ENCODE measurements at places on chromosomes 16 and 17.

- DNase-seq: peak; percentile 54
Observed at GRCh38 chr17:81401723-81402529, 6.7 kb downstream of the BAHCC1 start.

DNA sequence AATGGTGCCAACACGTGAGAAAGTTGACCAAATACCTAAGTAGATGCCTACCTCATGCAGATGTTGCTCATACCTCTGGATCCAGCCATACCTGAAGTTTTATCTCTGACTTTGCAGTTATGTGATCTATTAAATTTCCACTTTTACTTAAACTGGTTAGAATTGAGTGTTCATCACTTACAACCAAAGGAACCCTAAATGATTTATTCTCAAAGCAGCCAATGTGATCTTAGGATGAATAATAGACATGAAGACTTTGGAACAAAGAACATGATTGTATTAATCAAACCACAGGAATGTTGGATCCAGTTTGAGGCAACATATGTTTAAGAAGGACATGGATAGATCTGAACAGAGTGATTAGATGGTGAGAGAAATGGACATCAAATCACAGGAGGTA lies 68.7 kb downstream of the IRX6 start:
- no peak for DNase-seq

DNA sequence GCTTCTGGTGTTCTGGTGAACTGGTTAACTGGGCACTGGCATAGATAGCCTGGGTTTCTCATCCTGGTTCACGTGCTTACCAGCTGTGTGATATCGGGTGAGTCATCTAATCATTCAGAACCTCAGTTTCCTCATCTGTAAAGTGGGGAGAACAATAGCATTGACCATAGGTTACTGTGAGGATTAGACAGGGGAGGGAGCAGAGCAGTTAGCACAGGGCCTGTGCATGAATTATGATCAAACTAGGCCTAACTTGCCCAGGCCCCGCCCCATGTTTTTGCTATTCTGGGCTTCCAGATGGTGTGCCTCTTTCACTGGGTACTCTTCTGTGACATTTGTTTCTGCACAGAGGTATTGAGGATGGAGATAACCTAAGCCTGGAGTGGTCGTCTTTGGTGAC lies 4.6 kb upstream of the KLHL36 start:
- no peak for DNase-seq

DNA sequence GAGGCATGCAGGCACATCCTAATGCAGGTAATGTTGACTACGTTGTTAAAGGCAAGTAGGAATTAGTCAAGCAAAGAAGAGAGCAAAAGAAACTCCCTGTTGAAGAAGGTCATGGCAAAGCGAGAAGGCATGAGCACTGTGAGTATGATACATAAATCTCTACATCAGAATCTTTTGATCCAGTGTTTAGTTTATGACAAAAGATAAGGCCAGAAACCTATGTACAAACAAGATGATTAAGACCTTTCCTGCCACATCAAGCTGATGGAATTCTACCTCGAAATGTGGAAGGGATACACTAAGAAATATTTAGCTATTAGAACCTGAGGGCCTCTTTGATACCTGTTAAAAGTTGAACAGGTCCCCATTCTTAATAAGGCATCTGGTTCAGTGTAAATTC lies 20.2 kb downstream of the SYCE1L start:
- DNase-seq: no peak

DNA sequence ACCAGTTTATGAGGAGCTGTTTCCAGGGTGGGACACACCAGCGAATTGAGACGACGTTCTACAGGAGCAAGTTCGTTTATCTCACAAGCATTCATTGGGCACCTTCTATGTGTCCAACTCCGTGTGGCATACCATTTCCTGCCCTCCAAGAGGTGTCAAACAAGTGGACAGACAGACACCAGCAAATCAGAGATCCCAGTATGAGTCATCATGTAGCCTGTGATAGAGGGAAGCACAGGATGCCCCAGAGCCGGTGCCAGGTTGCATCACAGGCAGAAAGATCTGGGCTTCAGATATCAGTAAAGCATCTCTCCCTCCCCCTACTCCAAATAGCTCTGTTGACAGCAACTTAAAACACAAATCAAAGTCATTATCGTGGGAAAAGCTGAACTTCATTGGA lies 31.8 kb upstream of the MAF start:
- DNase-seq: no peak

- no peak for DNase-seq
Observed at GRCh38 chr17:44386182-44386525, 3.3 kb downstream of the ITGA2B start.

DNA sequence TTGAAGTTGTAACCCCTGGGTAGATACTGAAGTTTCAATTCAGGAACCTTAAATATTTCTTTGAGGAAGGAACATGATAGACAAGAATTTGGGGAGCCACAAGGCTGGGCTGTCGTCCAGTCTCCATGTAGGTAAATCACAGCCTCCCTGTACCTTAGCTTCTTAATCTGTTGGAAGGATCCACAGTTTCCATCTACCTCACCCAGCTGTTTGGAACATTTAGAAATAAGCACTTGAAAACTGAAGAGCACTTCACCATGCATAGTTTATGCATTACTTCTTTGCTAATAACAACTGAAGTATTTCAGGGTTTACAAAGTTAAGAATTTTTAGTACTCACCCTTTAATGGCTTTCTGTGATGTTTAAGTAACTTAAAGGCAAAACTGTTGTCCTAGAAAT lies 17.2 kb downstream of the TXNDC11 start:
- DNase-seq: no peak

- no peak for DNase-seq
Observed at GRCh38 chr17:51456942-51457341, 196.6 kb downstream of the UTP18 start.

DNA sequence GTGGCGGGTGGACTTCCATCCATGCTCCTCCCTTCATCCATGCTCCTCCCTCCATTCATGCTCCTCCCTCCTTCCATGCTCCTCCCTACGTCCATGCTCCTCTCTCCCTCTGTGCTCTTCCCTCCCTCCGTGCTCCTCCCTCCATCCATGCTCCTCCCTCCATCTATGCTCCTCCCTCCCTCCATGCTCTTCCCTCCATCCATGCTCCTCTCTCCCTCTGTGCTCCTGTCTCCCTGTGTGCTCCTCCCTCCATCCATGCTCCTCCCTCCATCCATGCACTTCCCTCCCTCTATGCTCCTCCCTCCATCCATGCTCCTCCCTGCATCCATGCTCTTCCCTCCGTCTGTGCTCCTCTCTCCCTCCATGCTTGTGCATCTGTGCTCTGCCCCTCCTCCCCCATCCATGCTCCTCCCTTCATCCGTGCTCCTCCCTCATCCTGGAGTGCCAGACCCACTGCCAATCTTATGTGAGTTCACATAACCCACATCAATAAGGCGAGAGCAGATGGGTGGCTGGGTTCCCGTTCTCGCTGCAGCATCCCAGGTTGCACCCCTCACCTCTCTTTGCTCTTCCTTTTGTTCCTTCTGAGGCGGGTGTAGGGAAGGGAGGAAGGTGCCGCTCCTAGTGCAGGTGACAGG lies 22.8 kb downstream of the KSR1 start:
- DNase-seq: no peak

GRCh38 chr17:50356892-50357510 lies 11.1 kb downstream of the XYLT2 start:
- DNase-seq: no peak

- DNase-seq: no peak
Observed at GRCh38 chr16:7419441-7419840, 86.8 kb downstream of the RBFOX1 start.

DNA sequence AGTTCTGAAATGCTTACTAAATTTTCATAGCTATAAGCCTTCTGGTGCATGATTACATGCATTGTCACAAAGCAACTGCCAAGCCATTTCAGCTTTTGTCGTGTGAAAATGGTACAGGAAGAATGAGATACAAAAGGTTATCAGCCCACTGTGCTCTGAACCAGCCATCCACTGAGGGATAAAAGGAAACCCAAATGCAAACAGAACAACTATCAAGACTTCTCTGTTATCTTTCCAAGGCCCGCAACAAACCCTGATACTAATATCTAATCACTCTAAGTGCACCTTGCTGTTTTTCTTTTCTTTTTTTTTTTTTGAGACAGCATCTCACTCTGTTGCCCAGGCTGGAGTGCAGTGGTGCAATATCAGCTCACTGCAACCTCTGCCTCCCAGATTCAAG lies 109.0 kb downstream of the FTO start:
- DNase-seq: no peak

DNA sequence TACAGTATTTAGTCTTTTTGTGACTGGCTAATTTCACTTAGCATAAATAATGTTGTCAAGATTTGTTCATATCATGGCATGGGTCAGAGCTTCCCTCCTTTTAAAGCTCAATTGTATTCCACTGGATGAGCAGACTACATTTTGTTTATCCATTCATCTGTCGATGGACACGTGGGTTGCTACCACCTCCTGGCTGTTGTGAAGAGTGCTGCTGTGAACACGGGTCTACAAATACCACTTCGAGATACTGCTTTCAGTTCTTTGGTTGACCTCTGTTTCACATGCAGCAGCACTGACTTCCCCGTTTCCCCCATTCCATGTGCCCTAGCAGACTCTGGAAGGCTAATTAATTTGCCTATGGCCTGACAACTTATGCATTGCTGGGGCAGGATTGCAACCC lies 285.4 kb downstream of the SHISA9 start:
- DNase-seq: no peak

DNA sequence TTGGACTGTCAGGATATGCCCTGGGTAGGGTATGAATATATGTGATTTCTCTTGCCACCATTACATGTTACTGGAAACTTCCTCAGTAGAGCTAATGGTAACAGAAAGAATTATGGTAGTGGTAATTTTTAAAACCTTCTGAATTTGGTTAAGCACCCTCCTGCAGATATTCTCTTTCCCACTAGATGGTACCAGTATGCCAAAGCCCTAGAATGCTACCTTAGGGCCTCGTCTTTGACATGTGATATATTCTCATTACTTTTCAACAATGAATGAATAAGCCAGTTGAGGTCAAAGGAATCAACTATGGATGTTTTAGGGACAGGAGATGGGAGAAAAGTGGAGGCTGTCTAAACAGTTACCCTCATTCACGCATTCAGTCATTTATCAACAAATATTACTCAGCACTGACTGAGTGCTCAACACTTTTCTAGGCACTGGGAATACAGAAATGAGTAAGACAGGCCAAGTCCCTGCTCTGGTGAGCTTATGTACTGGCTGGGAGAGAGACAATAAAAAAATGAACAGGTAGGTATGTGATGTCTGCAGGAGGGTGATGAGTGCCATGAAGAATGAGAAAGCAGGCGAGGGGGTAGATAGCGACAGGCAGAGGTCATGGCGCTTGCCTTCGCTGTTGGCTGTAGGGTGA lies 14.7 kb downstream of the CDH13 start:
- no peak for DNase-seq

DNA sequence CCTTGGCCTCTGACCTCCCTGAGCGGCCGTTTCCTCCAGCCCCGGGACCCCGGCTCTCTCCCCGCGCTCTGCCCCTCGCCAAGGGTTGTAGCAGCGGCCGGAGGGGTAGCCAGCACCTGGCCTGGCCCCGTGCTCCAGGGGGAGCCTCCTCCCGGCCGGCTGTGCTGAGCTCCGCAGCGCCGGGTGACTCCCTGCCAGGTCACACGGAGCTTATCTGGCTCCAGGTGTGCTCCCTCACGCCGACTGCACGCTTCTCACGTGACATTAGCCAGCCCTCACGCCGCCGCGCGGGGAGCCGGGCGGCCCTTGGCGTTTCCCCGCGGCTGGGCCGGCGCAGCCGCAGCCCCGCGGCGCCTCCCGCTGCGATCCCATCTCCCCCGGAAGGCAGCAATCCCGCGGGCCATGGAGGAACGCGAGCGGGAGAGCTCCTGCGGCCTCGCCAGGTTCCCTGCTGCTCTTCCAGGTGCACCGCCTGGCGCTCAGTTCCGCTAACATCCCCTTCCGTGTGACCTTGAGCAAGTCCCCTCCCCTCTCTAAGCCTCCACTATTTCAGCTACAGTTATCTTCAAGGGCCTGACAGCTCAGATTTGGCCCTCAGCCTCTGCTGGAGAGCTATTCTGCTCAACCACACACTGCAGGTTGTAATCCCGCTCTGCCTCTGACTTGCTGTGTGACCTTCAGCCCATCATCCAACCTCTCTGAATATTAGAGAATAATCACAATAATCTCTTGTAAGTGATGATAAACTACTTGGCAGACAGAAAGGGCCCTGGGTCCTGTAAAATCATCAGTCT lies 3.4 kb downstream of the MYO18A start:
- peak; percentile 43 for DNase-seq

DNA sequence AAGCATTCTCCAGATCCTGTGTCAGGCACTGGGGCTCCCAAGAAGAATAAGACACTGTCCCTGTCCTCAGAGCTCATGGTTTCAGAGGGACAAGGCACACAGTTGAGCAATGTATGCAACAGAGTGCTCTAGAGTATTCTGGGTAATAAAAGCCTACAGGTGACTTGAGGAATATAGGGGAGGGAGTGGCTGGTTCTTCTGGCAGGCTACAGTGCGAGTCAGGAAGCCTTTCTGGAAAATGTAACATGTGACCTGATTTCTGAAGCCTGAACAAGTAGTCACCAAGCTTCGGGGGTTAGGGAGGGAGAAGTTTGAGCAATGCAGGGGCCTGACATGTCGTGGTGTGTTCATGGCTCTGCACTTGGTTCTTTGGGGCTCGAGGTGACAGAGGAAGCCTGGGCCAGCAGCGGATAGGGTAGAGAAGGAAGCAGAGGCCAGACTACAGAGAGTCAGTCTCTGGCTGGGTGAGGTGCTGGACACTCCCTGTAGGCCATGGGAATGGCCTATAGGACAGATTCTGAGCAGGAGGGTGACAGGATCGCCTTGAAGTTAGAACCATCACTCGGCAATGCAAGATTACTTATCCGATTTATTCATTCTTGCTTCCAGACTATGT lies 16.0 kb upstream of the LRRC75A start:
- DNase-seq: no peak

- peak; percentile 11 for DNase-seq
Observed at GRCh38 chr16:747978-748746, 7.4 kb upstream of the CIAO3 start.

- DNase-seq: no peak
Observed at GRCh38 chr17:50076591-50077235, 18.4 kb upstream of the PDK2 start.

- no peak for DNase-seq
Observed at GRCh38 chr16:79250502-79251098, 349.9 kb downstream of the MAF start.

DNA sequence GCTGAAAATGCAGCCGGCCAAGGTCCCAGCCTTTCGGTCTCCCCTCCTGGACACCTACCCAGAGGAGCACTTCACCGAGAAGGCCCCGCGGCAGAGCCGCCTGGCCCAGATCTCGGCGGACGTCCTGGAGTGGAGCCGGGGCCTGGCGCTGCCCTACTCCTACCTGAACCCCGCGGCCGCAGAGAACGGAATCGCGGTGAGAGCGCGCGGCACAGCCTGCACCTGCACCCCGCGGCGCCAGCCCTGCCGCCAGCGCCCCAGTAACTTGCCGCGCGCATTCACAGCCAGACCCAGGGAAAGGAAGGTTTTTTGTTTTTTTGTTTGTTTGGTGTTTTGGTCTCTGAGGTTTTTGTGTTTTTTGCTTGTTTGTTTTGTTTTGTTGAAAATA lies 15.2 kb downstream of the ALOX12B start:
- DNase-seq: no peak

- no peak for DNase-seq
Observed at GRCh38 chr16:85916141-85916890, 17.4 kb downstream of the IRF8 start.
